ENCODE measurements at places on chromosomes 2 and 18.

DNA sequence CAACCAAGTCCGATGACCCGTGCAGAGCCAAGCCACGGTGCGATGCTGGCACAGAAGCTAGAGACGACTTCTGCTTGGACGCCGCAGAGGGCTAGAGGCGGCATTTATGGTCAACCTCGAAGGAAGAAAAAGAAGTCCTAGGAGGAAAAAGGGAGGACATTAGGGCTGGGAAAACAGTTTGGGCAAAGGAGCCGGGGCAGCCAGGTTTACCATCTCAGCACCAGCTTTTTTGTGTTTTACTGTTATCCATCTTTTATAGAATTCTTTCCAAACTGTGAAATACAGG is 643 bp upstream of the DTNB start:
- DNase-seq: no peak

DNA sequence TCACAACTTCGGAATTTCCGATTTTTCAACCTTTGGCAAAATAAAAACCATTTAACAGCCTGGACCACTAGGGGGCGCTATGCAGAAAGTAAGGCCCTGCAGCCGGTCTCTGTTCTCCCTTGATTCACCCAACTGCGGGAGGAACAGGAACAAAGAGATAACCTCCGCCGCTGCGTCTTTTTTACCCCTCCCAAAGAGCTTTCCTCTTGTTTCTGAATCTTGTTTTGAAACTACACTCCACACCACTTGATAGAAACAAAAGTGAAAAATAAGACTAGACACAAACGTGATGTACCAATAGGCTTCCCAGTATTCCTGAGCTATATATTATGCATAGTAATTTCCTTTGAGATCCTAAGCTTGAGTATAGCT is 231.2 kb downstream of the MYO3B start:
- DNase-seq: peak; percentile 64

- DNase-seq: no peak
Measured at GRCh38 chr2:54579682-54580620, 123.8 kb downstream of the SPTBN1 start.

DNA sequence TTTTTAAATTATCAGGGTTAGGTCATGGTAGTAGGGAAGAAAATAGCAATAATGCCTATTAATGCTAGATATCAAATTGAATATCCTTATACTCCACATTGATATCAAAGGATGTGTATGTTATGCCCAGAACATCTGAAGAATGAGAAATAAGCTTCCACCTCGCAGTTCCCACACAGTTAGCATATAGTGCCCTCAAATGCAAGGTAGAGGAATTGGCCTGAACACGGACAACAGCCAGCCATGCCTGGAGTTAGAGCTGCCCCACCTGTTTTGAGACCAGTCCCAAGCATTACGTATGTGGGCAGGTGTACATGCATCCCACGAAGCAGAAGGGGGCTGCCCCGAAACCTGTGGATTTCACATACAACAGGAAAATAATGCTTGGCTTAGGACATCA is 79.6 kb downstream of the SUMO1 start:
- DNase-seq: no peak

GRCh38 chr18:41326311-41326710 is 628.7 kb upstream of the PIK3C3 start:
- no peak for DNase-seq

DNA sequence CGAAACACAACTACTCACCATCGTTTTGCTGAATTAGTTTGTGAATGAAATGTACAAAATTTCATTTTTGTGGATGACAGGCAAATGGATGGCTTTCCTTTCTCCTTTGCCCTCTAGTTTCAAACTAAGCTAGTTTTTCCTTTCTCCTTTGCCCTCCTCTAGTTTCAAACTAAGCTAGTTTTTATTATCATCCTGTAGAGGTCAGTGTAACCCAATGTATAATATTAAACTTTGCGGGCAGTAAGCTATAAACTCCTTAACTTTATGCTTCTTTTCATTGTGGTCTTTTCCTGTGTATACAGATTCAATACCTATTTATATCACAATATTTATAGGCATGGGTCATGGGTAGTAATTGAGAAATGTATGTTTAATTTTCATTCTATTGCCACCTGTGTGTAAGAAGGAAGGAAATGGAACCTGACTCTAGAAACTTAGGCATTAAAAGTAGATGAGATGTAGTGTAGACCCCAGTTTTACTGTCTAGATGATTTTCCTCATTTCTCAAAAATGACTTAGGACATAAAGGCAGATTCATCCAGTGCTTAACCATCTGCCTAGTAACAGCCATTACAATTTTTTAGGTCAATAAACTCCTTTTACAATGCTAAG is 58.1 kb downstream of the MAP3K19 start:
- no peak for DNase-seq

DNA sequence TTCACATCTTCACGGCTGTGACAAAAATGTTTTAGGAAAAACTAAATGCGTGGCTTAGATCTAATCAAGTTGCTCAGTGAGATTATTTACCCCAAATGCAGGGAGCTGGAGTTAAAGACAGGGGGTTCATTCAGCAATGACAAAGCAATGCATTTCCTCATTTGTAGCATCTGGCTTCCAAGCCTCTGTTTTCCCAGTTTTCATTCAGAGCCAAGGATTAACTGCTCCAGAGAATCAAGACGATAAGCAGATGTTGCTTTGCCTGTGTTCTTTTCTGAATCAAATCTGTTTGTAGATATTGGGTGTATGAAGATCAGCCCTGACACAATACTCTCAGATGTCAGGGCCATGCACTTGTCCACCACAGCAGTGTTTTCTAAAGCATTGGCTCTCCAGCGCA is 147.4 kb upstream of the SIX2 start:
- no peak for DNase-seq

DNA sequence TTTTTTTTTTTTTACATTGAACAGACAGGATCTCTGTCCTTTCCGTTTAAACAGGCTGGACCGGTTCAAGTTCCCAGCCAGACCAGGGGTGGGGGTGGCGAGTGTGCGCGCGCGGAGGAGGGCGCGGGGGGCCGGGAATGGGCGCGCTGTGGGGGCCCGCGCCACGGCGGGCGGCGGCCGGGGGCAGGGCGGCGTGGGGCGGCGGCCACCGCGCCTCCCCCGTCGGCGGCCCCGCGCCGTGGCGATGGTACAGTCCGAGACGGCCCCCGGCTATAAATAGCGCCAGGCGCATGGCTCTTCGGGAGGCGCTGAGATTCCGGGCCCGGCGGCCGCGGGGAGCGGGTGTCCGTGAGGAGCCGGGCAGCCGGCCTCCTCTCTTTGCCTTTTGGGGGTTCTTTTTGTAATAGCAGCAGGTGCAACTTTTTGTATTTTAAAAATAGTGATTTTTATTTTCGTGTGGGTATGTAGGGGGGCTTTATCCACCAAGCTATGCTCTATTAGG is 430 bp upstream of the CELF4 start:
- DNase-seq: no peak

- no peak for DNase-seq
Measured at GRCh38 chr2:96546321-96546720, 9.8 kb downstream of the ARID5A start.

GRCh38 chr2:158718851-158719250 is 76.3 kb upstream of the DAPL1 start:
- no peak for DNase-seq

DNA sequence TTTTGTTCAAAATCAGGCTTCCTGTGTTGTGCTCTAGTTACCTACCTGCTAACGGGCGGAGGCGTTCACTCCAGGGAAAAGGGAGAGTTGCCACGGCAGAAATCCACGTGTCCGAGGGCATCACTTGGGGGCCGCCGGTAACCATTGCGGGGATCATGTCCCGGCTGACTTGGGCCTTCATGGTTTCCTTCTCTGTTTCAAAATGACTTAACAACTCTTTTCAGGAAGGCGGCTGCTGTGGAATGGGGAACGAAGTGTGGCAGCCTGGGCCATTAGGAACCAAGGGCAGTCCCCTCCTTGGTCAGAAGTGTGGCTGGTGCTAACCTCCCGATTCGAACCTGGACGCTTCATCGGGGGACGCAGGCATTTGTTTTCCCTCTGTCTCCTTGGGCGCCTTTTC is 56.8 kb downstream of the INPP5D start:
- DNase-seq: no peak

GRCh38 chr2:208346756-208347155 is 59.8 kb upstream of the PTH2R start:
- DNase-seq: no peak

DNA sequence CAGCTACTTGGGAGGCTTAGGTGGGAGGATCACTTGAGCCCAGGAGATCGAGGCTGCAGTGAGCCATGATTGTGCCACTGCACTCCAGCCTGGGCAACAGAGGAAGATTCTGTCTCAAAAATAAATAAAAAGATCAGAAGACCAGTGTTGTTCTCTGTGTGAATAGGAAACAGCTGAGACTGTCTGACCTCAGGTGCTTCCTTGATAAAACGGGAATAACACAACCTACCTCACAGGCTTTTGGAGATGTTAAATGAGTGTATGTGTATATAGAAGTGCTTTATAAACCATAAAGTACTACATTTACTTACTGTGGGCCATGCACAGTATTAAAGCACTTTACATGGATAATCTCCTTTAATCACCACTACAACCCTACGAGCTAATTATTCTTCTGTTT is 9.9 kb upstream of the CETN1 start:
- DNase-seq: no peak

DNA sequence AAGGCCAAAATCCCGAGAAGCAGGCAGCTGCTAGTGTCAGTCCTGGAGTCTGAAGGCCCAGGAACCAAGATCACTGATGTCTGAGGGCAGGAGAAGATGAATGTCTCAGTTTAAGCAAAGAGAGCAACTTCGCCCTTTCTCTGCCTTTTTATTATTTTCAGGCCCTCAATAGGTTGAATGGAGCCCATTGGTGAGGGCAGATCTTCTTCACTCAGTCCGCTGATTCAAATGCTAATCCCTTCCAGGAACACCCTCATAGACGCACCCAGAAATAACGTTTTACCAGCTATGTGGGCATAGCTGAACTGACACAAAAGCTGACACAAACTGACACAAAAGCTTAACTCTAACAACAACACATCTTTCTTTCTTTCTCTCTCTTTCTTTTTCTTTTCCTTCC is 78.0 kb upstream of the KCNJ3 start:
- no peak for DNase-seq

GRCh38 chr2:235661167-235661937 is 167.5 kb downstream of the AGAP1 start:
- DNase-seq: no peak

- DNase-seq: no peak
Measured at GRCh38 chr2:99890568-99891427, 251.6 kb downstream of the AFF3 start.
